ENCODE measurements at places on chromosomes 1 and 21.

- no peak for DNase-seq
Observed at GRCh38 chr1:234490793-234491479, 12.0 kb upstream of the TARBP1 start.

GRCh38 chr1:15662477-15662876 is 21.6 kb upstream of the PLEKHM2 start:
- DNase-seq: no peak

DNA sequence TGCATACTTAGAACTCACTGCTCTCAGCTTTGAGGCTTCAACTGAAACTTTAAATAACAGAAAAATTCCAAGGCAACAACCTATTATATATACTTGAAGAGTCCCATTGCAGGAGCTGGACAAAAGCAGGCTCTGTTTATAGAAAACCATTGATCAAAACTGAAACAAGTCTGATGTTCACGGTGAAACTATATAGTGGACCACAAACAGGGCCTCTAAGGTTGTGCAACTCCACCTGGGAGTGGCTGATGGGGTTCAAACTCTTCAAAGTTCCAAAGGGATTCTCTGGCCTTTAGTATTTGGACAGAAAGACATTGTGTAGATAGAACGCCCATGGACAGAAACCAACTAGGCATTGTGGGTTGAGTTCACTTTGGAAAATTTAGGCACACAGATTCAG is 140.3 kb downstream of the ZC3H11B start:
- DNase-seq: no peak

GRCh38 chr1:77039739-77040138 is 172.5 kb downstream of the ST6GALNAC5 start:
- peak; percentile 78 for DNase-seq

DNA sequence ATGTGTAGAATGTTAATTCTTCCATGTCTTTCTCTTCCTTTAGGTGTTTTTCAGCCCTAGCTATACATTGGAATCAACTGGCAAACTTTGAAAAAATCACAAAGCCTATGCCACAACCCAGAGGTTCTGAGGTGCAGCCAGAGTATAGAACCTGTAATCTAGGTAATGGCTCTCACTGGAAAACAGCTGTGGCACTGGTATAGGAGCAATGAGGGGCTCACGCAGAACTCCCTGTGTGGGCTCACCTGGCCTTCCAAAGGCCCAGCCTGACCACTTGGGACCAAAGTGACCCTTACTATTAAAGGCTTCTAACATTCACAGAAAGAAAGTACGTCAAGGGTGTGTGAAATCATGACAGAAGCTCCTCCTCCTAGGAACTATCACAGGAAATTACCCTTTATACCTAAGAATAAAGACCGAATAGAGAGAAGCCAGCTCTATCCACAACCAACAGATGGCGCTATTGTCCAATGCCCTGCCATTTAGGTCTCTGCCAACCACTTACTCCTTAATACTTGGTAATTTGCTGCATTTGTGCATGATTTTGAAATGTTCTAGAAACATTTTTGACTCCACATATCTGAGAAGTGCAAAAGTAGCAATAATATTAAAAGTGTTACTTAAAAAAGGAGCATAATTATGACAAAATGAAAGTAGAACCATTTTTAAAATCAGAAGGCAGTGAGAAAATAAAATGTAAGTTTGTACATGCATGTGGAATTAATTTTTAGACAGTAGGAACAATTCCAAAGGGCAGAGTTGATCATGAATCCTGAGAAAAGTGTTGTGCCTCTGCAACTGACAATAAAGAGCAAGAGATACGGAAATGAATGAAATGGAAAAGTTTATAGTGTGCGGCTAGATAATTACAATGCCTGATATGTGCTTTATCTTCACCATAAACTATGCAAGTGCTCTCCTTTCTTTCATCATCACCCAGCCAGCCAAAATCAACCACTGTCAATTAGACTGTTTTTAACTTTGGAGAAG is 93.1 kb upstream of the HAO2 start:
- DNase-seq: peak; percentile 29

DNA sequence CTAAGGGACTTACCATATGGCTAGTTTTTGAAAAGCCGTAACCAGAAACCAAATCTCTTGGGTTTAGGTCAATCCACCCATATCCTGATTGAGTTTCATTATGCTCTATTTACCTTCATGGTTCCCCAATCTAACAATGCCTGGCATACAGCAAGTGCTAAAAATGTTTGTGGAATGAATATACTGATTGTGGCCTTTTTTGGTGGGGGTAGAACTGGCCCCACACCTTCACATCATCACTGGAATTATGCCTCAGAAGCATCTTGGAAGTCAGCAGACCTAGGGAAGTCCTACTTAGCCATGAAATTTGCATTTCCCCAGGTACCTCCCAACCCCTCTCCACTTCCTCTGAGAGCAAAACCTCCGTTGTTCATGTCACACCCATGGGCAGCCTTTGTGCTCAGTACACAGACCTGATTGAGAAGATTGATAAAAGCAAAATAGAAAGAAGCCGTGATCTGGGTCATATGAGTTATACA is 17.8 kb upstream of the SLAMF1 start:
- no peak for DNase-seq

DNA sequence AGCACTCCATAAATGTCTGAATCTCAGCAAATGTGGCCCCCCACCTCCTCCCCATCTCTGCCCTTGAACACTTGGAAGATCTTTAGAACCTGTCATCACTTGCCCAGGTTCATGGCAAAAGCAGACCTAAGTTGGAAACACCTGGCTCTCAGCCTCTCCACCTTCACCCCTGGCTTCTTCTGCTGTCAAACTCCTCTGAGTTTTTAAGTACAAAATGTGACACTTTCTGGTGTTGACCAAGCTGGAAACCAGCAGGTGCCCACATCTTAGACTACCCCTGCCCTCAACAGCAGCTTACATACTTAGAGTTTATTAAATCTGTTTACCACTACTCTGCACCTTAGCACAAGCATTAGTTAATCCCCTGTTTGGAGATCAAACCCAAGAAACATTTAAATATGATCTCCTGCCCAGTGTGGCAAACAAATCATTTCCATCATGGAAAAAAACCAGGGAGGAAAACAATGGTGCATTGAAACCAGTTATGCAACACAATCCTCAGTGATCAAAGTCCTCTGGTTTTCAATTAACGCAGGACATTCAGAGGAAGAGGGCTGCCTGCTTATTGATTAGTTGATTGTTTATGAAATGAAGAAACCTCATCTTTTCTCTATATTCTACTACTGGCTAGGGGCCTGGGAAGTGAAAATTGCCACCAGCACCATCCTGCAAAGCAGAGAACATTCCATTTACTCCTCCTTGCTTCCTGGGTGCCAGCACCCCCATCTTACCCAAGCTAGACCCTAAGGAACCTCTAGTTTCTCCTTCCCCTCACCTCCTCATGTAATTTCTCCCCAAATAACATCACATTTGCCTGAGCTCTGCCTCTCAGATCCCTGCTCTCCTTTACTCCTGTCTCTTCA is 139.4 kb upstream of the RAB4A start:
- no peak for DNase-seq

DNA sequence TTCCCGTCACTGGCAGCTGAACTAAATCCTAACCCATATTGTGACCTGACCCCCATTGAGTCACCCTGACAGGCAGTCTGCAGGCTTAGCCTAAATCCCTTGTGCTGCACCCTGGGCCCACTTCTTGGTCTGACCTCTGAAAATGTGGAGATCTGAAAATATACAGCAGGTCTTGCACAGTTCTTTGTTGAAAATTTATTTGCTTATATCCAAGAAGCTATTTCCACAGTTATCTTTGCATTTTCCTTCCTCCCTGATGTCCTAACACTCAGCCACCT is 87.1 kb downstream of the BCAR3 start:
- no peak for DNase-seq
